Ureter (tissue), 1 donor: ENCODE measurements at places on chromosomes 7 and 10.

DNA sequence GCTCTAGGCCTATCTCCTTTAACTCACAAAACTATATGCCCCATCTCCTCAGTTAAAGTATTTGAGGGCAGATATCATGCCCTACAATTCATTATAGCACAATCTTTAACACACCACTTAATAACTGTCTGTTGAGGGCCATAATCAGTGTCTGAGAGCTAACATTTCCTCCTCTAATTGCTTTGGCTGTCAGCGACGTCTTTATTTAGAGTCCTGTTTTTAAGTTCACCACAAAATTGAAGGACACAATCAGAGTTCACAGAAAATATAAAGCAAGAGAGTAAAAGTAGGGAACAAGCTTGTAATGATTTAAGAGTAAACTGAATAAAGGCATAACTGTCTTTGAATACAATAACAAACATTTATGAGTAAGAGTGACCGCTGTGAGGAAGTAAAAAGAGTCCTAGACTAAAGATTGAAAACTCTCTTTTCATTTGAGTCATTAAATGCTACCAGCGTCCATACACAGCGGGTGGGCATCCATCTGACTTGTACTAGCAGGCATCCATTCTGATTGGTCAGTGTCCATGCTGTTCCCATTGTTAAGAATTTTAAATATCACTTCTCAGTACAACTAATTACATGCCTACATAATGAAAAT lies 38.4 kb upstream of the ABCB4 start:
- no peak for DNase-seq

DNA sequence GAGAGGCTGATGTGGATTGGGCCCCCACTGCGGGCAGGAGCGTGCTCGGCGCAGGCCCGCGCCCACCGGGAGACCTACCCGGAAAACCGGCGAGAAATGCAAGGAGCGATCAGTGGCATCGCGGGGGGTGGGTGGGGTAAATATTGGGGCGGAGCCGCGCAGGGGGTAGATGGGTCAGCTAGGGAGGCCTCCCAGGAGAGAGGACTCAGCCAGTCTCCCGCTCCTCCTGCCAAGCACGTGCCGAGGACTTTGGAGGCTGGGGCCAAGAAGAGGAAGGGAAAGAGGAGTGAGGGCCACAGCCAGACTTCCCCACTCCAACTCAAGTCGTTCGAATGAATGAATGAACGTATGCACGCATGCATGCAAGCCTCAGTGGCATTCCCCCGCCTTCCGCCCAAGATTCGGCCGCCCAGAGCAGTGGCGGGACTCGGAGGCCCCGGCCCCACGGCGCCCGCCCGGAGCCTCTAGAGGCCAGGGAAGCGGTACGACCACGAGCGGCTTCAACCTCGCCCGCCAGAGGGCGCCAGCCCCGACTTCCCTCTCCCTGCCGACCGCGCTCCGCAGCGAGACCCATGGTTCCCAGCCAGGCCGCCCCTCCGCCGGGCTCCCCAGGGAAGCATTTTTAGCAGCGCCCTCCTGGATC lies 3.6 kb downstream of the NPM3 start:
- DNase-seq, result peak; percentile 82

- DNase-seq, result no peak
Observed at GRCh38 chr7:19554581-19554980, 154.3 kb downstream of the POLR1F start.

DNA sequence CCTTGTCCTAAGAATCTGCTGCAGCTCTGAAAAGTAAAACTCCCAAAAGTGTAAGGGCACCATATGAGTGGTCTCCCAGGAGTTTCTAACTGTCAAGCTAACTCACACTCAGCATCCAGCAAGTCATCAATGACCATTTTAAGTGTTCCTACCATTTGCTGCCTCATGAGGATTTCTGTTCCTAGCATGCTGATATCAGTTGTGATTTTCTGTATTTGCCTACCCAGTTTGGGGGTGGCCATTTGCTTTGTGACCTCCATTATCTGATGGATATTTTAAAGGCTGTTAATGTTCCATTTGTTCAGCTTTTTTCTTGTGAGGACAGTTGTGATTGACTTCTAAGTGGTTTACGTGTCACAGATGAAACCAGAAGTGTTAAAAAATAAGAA lies 2.9 kb downstream of the FAM24B start:
- DNase-seq, result no peak

DNA sequence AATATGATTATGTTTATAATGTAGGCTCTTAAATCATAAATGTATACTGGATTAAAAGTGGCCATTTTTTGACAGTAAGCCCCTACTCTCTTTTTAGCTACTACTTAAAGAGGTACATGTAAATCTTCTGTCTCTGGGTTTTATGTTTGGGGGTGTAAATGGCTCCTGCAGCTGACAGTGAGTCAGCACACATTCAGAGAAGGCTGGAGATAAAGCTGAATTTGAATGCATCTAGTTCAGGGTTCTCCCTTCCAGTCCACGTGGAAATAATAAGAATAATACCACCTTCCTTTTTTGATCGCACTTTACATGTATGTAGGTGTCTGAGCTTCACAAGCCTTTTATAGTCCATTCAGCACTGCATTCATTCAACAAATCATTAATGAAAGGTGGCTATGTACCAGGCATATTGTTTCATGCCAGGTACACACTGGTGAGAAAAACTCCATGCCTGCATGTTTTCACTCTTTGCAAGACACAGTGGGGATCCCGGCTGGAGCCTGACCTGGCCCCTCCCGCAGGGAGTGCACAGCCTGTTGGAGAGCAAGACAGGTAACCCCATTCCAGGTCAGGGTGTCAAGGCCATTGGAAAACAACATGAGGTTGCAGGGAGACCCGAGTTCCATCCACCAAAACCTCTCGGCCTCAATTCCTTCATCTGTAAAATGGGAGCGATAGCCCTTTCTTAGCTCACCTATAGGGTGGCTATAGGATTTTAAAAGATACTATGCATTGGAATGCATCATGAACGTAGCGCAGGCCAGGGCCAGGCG lies 107.5 kb upstream of the ANLN start:
- DNase-seq, result no peak

- no peak for DNase-seq
Observed at GRCh38 chr7:99033765-99034164, 110.1 kb downstream of the SMURF1 start.

DNA sequence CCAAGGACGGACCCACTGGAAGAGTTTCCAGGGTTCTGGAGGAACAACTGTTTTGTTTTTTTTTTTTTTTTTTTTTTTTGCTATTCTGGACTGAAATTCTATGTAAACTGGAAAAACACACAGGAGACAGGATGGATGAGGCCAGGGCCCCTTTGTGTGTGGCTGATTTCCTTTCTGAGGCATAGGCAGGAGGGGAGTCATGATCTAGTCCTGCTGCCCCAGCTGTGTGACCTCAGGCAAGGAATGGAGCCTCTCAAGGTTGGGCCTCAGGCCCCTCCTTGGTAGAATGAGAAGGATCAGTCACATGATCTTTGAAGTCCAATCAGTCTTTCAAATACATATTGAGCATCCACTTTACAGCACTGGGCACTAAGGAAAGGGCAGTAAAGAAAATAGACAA lies 87.6 kb downstream of the SH3PXD2A start:
- no peak for DNase-seq

GRCh38 chr10:85673270-85673669 lies 693.3 kb downstream of the GRID1 start:
- DNase-seq, result no peak

DNA sequence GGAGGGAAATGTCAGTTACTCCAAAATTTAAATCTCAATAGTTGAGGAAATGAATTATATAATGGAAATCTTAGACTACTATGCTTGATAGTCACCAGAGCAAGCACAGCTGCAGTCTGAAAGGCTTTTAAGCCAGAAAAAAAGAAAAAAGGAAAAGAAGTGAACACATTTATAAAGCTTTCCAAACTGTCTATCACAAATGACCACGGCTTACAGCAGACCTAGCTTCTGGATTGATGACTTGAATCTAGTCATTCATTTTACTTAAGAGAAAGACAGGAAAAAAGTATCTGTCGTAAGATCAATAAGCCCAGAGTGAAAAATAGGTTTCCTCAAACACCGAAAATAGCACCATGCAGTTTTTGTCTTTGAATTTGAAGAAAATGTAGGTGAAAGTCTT lies 67.9 kb upstream of the OGDHL start:
- no peak for DNase-seq

- no peak for DNase-seq
Observed at GRCh38 chr10:31100115-31100601, 68.5 kb upstream of the ZNF438 start.

GRCh38 chr7:100360135-100360854 lies 2.4 kb downstream of the PILRB start:
- DNase-seq, result no peak

DNA sequence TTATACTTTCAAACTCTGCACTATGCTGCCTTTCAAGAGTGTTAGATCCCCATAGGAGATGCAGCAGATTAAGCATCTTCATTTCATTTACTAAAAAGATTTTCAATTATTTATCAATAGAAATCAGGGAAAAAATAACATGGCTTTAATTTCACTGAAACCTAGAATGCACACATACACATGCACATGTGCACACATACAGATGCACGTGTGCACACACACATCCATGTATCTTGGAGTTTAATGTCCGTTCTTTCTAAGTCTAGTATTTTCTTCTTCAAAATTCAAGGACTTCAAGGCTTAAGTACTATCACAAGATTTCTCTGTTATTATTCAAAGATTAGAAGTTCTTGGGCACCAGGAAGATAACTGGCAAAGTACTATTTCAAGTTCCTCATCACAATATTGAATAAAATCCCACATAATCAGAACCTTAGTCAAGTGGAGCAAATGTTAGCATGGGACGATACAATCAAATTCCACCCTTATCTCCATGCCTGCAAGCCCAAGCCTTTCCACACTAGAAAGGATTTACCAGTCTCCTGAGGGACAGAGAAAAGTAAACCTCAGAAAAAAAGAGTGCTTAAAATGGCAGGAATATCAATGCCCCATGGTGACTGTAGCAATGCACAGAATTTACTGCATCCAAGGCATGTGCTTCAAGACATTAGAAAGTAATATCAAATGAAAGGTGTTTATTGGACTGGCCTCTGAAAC lies 494.4 kb downstream of the XPNPEP1 start:
- DNase-seq, result no peak

DNA sequence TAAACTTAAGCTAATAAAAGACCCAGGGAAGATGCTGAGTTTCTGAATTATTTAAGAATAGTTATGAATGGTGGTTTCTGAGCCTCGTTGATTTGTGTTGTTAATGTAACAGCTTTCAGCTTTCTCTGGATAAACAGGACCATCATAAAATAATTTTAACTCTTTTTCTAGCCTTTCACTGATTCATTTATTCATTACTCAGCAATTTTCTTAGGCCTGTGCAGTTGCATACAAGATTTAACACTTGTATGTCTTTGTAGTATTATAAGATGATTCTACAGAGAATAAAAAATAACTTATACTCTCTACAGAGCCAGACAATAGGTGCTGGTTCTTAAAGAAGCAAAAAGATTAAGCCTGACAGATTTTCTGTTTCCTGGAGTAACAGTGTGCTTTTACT lies 29.3 kb downstream of the TMEM196 start:
- DNase-seq, result no peak

DNA sequence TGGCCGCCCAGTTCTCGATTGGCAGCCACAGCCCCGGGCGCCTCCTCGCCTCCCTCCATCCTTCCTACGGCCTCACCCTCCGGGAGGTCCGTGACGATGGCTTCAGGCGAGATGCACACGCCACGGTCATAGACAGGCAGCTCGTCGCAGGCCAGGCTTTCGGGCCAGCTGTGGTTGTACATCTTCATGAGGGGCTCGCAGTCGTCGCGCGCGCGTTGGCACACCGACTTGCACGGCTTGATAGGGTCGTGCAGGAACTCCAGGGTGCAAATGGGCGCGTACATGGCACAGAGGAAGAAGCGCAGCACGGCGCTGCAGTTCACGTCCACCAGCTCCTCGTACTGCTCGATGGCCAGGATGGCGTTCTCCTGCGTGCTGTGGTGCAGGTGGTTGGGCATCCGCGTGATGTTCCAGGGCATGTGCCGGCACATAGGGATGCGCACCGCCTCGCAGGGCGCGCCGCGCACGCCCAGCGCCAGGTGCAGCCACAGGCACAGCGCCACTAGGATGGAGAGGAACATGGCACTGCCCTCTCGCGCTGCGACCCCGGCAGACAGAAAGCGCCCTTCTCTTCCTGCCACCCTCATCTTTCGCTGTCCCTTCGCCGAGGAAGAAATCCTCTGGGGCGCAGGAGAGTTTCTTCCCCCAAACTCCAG lies 472 bp downstream of the SFRP4 start:
- DNase-seq, result no peak

GRCh38 chr7:155864991-155865690 lies 52.9 kb upstream of the SHH start:
- peak; percentile 22 for DNase-seq

- DNase-seq, result no peak
Observed at GRCh38 chr7:99557940-99558305, 519 bp upstream of the ZNF655 start.

DNA sequence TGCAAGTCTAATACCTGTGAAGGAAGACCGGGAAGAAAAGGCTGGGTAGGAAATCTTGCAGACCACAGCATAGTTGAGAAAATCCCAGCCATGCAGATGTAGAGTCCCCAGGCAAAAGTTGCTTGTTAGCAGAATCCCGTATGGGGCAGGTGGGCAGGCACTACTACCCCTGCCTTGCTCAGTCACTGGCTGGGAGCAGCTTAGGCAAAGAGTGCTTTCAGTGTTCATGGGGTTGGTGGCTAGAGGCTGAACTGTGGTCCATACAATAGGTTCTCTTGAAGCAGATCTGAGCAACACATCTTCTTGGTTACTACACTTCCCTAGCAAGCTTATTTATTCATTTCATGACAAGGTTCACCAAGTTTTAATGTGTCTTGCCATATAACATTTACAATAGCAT lies 92.6 kb downstream of the AHCYL2 start:
- DNase-seq, result no peak

GRCh38 chr7:74625446-74625845 lies 32.1 kb upstream of the GTF2I start:
- no peak for DNase-seq

GRCh38 chr10:101571271-101571925 lies 16.7 kb downstream of the POLL start:
- no peak for DNase-seq

DNA sequence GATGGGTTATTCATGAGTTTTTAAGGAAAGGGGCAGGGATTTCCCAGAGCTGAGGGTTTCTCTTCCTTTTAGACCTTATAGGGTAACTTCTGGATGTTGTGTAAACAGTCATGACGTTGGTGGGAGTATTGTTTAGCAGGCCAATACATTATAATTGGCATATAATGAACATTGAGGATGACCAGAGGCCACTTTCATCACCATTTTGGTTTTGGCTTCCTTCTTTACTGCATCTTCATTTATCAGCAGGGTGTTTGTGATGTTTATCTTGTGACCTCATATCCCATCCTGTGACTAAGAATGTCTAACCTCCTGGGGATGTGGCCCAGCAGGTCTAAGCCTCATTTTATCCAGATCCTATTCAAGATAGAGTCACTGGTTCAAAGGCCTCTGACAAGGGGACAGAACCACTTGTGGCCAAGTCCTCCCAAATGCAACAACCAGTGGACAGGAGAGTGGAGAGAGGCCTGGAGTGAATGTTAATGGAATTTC lies 77.3 kb upstream of the RPA3 start:
- DNase-seq, result no peak

GRCh38 chr7:140594131-140594691 lies 46.4 kb downstream of the DENND2A start:
- no peak for DNase-seq

GRCh38 chr10:80753612-80754011 lies 215.9 kb downstream of the SH2D4B start:
- no peak for DNase-seq

- no peak for DNase-seq
Observed at GRCh38 chr10:2202401-2202800, 465.1 kb upstream of the ADARB2 start.
